ENCODE measurements at places on chromosomes 2 and 18. TPM values are rescaled to one million over a fixed set of nuclear protein-coding genes. Genes with fewer than 3 reads are reported as not detected.

CTAGE1 gene
- total RNA-seq, result not detected

ANXA4 gene
- 31.4 TPM for total RNA-seq

SERPINB3 gene
- not detected for total RNA-seq

KLHL14 gene
- 0.66 TPM for total RNA-seq

AQP4 gene
- total RNA-seq, result 559 TPM

GRCh38 chr2:221758076-221758475, 186.0 kb upstream of the EPHA4 start:
- no peak for DNase-seq

DNA sequence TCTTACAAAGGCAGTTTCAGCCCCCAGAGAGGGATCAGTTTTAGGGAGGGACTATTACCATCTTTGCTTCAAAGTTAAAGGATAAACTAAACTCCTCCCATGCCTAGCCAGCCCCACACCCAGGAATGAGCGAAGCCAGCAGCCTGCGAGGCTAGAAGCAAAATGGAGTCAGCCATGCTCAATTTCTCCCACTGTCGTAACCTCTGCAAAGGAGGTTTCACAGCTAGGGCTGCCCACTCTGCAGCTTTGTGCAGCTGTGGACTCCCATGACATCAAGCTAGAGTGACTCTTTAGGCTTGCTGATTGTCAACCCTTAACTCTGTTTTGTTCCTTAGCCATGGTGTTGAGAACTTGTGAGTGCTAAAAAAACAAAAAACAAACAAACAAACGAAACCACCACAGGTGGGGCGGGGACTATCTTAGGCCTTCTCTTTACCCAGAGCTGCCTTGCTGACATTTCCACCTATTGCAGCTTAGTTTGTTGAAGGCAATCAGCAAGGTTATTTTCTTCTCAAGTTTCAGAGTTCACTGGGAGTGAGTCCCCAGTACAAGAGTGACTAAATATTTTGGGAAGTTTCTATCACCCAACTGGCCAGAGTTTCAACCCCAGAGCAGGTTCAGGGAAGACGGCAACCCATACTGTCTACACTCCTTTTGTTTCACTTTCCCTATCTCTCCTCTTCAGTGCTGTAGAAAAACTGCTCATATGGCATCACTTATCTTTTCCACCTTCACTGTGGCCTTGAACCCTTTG, 592.1 kb downstream of the XIRP2 start:
- DNase-seq, result no peak

GRCh38 chr2:159959136-159959535, 103.3 kb downstream of the PLA2R1 start:
- DNase-seq, result no peak

DNA sequence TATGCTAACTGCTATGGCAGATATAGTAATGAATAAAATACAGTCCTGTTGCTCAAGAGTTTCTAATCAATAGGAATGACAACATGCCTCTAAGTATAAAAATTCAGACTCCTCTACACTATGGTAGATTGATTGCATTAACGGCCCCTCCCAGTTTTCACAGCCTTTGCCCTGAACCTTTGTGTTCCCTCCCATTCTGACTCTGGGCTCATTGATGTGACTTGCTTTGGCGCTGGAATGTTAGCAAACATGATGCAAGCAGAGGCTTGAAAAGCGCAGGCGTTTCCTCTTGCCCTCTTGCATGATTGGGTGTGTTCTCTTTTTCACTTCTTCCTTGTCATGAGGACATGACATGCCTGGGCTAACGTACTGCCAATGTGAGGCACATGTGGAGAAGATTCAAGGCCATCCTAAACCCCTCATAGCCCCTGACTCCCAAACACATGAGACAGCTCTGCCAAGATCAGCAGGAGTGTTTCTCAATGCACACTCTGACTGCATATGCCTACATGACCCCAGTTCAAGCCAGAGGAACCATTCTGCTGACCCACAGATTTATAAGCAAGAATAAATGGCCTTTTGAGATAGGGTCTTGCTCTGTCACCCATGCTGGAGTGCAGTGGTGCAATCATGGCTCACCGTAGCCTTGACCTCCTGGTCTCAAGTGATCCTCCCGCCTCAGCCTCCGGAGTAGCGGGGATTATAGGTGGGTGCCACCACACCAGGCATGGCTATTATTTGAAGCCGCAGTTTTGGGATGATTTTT, 49.7 kb upstream of the CD28 start:
- DNase-seq, result no peak

GRCh38 chr2:173963323-173963816, 1.8 kb downstream of the SP3 start:
- no peak for DNase-seq
